ENCODE measurements at places on chromosomes 2 and 18.

- no peak for DNase-seq
These were observed 522.0 kb downstream of the MBD2 start for GRCh38 chr18:53702480-53702879.

DNA sequence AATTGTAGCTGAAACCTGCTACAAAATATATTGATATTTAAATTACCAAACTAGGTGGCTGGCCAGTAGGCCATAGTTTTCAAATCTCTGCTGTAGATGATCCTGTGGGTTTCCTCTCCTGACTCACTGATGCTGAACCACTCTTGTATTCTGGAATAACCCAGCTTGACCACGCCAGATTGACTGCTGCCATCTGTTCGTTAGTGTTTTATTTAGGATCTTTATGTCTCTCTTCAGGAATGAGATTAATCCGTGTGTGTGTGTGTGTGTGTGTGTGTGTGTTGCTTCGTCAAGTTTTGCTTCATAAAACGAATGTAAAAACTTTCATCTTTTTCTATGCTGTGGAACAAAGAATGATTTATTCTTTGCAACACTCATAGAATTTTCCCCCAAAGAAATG is 187.1 kb downstream of the DYSF start:
- DNase-seq = no peak

DNA sequence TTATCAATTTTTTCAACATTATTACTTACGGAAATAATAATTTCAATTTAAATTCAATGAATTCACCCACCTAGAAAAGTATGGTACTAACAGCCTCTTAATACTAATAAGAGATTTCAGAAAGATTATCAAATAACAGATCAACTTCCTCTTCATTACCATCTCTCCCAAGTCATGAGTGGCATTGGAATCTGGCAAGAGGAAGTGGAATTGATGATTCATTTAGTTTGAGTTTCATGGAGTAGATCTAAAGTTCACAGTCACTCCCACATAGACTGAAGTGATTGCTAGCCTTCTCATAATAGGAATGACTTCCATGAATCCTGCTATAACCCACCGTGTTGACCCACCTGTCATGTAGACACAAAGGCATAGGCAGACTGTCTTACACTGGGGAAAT is 77.7 kb upstream of the WDR75 start:
- no peak for DNase-seq

GRCh38 chr2:187405921-187406320 is 42.1 kb downstream of the CALCRL start:
- DNase-seq = no peak

DNA sequence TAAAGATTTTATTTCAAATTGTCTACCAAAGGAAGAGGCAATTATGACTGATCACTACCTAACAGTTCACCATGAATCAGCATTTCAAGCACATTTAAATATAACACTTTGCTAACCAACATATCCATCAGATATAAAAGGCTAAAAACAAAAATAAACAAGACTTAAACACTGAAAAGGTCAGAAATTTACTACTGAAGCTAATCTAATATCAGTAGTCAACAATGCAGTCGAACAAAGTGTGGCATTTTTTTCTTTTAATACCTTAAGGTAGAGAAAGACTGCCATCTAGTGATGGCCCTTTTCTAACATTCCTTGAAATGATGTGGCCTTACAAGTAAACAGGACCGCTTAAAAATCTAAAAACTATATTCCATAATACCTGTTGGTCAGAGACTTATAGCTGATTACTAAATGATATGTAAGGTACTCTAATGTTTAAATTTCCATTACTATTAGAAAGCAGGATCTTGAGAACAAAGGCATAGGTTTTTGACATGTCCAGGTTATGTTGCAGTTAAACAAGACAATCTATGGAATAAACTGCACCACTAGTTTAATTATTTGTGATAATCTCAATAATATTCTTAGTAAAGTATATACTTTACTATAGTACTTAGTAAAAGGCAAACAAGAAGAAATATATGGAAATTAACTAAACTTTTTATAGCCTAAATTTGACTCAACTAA is 80.0 kb downstream of the EXOC6B start:
- no peak for DNase-seq

DNA sequence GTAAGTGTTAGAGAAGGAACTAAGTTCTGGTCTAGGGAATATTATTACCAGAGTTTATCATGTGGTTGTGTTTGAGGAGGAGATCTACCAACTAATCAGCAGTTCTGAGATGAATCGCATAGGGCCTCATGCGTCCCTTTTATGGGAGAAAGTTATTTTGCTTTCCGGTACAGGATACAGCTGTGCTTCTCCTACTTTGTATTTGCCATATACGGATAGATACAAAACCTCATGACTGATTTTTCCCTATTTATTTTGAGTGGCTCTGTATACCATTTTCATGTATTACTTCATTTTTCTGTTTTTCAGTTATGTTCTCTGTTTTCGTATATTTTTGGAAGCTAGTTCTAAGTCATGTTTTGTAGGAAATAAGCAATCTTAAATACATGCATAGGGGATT is 66.8 kb downstream of the ACSL3 start:
- no peak for DNase-seq

GRCh38 chr2:102737431-102737830 is 24.4 kb upstream of the TMEM182 start:
- DNase-seq = no peak

DNA sequence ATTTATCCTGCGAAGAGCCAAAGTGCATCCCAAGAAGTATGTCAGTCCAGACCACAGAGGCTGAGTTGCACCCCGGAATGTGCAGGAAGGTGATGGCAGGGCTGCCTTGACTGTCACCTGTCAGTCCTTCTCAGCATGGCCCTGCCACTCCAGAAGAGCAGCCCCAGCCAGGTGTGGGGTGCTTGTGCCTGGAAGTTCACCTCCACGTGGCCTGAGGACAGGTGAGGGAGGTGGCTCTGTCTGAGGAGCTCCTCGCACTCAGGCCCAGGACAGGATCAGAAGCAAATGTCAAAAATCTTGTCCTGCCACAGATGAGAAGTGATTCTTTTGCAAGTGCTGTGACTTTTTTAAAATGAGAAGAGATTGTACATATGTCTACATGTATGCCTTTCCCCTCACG is 31.4 kb upstream of the B3GNT7 start:
- no peak for DNase-seq

Measured in stimulated activated CD4-positive, alpha-beta T cell treated with anti-CD3 and anti-CD28 coated beads, Interleukin-4, amount 100 ng/mL, for 48 hours (primary cell).